ENCODE measurements at places on chromosomes 12 and 14.

DNA sequence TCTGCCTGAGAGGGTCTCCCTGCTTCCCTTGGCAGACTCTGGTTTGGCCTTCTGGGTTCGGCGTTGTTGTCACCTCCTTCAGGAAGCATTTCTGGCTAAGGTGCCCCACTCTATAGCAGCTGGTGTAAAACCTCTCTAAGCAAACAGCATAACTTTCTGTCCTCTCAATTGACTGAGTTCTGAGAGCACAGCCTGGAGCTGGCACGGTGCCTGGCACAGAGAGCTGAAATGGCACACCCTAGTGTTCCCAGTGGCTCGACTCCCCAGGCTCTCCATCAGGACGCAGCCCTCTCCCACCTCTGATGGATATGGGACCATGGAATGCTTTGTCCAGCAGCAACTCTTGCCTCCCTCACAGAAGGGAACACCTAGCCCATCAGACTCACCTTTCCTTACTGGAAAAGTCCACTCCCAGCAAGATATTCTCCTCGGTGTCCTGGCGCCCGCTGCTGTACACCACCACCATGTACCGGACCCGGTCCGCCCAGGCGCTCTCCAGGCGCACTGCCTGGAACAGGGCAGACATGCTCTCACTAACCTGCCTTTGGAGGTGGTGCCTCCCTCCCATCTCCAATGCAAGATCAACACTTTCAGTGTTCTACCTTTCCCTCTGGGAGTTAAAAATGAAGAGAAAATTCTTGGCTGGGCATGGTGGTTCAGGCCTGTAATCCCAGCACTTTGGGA, 40.6 kb downstream of the SSH1 start:
- DNase-seq, result no peak

DNA sequence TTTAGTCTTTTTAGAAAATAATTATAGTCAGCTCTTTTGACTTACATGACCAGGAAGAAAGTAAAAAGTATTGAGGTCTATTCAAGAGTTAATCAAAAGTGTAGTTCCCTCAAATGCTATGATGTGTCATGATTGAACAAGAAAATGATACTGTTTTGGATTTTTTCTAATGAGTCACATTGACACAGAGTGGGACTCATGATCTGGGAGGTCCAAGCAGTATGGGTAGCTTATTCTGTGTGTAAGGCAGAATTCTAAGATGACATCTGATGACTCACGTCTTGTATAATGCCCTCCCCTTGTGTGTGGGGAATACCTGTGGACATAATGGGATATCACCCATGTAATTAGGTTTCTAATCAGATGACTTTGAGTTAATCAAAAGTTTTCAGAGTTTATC, 178.1 kb upstream of the DDHD1 start:
- DNase-seq, result no peak

- DNase-seq, result peak; percentile 26
These were observed 448 bp downstream of the TSPAN9 start for GRCh38 chr12:3077572-3078081.

DNA sequence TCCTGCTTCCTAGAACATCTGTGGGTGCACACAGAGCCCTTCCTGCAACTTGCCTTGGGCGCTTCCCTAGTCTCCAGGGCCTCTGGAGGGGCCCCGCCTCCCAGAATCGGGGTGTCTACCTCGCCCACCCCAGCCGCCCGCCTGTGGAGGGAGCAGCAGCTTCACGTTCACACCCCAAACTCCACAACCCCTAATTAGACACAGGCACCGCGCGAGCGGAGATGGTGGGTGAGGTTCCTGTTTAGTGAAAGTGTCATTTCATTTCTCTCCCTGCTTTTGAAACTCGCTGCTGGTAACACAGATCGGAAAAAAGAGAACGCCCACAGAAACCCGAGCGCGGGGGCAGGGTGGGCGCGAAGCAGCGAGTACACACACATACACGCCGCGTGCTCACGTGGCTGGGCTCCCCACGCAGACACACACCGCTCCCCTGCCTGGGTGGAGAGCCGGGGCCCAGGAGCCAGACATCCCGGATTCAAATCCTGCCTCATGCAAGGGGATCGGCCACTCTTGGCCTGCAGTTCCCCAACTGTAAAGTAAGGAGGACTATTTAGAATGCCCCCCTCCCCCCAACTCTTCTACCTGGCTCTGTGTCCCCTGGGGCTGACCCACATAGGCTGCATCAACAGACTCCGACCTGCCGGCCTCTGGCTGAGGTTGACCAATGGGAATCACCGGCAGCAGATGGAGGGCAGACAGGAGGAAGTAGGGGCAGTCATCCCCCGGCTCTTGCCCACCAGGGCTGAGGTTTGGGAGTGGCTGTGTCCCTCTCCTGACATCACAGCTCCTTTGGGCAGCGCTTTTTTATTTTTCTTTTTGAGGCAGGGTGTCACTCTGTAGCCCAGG, 79.2 kb upstream of the NCOR2 start:
- DNase-seq, result no peak

GRCh38 chr14:55772486-55772885, 192.5 kb downstream of the KTN1 start:
- DNase-seq, result no peak

- no peak for DNase-seq
These were observed 1.7 kb upstream of the GPR68 start for GRCh38 chr14:91246051-91246852.

DNA sequence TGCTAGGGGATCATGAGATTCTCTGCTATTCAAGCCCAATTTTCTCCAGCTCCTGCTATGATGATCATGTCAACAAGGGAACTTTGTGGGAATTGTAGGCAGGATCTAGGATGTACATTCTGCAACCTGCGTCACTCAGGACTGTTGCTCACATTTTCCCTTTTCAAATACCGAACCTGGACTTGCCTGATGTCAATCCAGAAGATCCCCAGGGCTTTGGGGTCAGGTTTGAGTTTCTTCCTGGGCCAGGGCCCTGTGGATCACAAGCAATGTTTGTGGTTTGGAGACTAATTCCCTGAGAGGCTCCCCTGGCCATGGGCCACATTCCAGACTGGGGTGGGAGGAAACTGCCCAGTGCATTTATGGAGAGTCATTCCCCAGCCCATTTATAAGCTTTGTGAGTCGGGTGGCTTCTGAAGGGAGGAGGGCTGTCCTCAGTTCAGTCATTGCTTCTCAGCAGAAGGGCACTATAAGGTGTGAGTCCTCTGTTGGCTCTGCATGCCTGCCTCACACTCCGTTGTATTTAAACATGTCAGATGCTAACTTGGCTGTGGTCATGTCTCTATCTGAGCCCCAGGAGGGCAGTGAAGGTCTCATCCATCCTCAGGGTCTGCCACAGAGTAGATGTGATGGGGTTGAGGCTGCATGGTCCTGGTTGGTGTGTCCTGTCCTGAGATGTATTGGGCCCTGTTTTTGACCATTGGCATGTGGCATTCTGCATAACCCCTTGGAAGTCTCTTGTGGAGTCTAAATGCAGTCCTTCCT, 6.5 kb downstream of the KRT86 start:
- DNase-seq, result peak; percentile 85

GRCh38 chr14:92185559-92185958, 63.8 kb downstream of the CPSF2 start:
- DNase-seq, result no peak

DNA sequence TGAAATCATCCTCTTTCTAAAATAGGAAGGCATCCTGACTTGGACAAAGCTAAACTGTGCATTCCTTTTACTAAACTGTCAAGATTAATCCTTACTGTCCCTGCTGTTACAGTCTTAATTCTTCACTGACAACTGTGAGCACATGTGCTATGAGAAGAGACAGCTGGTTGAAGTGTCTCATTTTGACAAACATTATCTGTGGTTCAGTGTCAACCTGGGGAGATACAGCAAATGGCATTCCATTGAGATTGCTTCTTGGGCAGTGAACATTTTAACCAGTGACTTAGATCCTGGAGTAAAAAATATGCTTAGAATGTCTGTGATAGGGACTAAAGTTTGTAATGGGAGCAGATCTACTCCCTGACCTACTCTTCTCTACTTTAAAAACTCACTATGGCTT, 552.6 kb upstream of the ATP2B1 start:
- DNase-seq, result no peak

DNA sequence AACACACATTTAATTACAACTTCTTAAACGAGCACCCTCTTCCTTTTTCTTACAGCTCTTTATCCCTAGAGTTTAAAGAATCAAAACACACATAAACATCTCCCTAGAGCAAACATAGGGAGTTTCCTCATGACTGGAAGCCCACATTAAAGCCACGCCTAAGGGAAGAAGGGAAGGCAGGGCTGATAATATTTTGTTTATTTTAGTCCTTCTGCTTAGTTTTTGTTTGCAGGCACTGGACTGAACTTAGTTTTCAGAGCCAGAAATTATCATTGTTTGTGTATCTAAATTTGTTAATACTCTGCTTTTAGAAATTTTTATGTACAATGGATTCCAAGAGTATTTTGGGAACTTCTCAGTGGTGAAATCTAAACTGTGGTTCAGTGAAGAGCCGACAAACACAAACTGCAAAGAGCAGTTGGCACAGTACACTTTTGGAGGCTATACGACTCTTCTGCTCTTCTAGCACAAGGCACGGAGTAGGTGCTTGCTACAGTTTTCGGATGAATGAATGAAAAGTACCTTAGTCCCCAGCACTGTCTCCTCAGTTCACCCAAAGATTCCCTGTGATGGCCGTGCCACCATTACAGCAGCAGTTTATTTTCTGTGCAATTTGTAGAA, 17.6 kb upstream of the AMIGO2 start:
- DNase-seq, result no peak

- no peak for DNase-seq
These were observed 79.7 kb downstream of the SAMD4A start for GRCh38 chr14:54646626-54647025.

DNA sequence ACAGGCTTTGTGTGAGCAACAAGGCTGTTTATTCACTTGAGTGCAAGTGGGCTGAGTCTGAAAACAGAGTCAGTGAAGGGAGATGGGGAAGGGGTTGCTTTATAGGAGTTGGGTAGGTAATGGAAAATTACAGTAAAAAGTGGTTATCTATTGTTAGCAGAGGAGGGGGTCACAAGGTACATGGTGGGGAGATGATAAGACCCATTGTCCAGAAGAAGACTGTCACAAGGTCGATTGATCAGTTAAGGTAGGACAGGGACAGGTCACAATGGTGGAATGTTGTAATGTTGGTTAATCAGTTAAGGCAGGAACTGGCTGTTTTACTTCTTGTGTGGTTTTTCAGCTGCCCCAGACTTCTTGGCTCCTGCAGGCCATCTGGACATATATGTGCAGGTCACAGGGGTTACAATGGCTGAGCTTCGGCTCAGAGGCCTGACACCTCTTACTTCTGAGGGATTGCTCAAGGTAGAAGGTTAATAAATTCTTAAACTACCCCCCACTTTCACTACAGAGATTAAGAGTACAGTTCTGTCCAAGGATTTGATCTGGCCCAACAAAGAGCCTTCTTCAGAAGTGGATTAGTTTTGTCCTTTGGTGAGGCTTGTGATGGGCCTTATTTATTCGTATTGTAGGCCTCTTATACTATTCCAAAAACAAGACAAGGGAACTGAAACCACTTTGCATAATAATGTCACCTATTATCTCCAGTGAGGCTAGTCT, 13.8 kb upstream of the DHRS4 start:
- no peak for DNase-seq

- no peak for DNase-seq
These were observed 118.7 kb upstream of the PCED1B start for GRCh38 chr12:46960681-46961080.

DNA sequence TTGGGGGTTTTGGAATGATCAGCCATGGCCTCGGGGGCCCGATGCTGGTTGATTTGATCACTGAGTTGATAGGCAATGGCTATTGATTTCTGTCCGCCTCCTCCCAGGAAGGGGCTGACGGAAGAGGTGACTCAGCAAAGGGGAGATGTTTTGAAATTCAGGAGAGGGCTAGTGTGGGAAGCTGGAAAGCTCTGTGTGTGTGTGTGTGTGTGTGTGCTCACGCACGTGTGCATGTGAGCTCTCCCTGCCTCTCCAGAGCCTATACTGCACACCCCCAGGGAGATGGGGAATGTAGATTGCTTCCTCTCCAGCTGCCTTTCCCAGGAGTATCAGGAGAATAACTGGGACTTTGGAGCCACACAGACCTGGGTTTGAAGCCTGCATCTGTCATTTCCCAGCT, 184.9 kb upstream of the MYL2 start:
- DNase-seq, result no peak

Measured in breast epithelium (tissue), 4 donors.